ENCODE measurements at places on chromosomes 7 and 10.

DNA sequence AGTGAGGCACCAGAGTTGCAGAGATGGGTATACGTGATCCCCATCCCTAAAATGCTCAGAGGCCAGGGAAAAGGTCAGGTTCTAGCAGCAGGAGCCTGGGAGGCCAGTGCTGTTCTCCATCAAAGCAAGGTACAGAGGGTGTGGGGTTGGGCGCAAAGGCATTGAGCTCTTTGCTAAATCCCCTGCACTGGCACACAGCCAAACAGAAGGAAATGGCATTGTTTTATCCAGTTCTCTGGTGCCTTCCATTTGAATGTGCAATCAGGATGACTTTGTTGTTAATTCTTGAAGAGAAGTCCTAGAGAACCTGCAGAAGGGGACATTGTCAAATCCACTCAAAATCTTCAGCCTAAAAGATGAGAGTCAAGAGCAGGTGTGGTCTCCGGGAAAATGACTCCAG lies 111.3 kb upstream of the CHST15 start:
- no peak for DNase-seq

- DNase-seq = no peak
These were observed 13.7 kb downstream of the DRGX start for GRCh38 chr10:49382226-49382625.

GRCh38 chr10:123906884-123907652 lies 15.5 kb upstream of the CPXM2 start:
- no peak for DNase-seq

GRCh38 chr10:104642658-104643302 lies 1.7 kb downstream of the SORCS3 start:
- DNase-seq = peak; percentile 15

GRCh38 chr7:1062296-1063294 lies 18.2 kb downstream of the GPR146 start:
- DNase-seq = no peak

- DNase-seq = peak; percentile 96
These were observed 17.1 kb upstream of the CPA1 start for GRCh38 chr7:130363026-130363847.

DNA sequence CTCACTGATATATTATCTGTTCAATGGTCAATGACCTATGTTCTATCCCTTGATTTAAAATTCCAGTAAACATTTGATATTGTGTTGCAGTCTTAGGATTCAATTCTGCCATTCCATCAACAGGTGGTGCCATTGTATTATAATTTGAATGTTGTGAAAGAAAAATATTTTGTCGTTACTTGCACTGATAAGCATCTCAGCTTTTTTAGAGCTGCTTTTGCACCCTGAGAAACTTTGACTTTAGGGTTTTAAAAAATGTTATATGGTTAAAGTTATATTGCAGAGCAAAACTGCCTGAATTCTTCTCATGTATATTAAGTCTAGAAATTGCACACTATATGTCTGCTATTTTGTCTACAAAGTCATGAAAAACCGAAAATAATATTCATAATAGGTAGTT lies 18.8 kb upstream of the MINDY3 start:
- DNase-seq = peak; percentile 42

DNA sequence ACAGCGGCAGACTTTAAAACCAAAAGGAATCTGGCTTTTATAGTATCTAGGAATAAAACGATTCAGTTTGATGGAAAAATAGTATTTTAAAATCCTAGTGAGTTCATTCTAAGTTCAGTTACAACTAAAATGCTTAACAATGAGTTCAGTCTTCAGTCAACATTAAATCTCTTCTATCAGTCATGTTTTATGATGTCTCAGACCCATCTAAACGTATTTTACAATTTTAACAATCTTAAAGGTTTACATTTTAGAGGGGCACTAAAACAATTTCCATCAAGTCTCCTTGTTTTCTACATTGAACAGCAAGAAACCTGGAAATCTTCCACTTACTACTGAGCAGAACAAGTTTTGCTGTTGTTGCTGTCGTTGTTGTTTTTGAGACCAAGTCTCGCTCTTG lies 10.0 kb downstream of the SVOPL start:
- no peak for DNase-seq

Data from iris pigment epithelial cell (primary cell).